ENCODE measurements at places on chromosomes 16 and 17. TPM values are rescaled to one million over a fixed set of nuclear protein-coding genes. Genes with fewer than 3 reads are reported as not detected.

GRCh38 chr17:42325026-42325425 lies 36.7 kb downstream of the STAT5A start:
- DNase-seq, result no peak

- no peak for DNase-seq
Observed at GRCh38 chr17:48113201-48113676, 5.7 kb downstream of the SNX11 start.

The SLC47A1 gene
- 6.2 TPM for total RNA-seq

DNA sequence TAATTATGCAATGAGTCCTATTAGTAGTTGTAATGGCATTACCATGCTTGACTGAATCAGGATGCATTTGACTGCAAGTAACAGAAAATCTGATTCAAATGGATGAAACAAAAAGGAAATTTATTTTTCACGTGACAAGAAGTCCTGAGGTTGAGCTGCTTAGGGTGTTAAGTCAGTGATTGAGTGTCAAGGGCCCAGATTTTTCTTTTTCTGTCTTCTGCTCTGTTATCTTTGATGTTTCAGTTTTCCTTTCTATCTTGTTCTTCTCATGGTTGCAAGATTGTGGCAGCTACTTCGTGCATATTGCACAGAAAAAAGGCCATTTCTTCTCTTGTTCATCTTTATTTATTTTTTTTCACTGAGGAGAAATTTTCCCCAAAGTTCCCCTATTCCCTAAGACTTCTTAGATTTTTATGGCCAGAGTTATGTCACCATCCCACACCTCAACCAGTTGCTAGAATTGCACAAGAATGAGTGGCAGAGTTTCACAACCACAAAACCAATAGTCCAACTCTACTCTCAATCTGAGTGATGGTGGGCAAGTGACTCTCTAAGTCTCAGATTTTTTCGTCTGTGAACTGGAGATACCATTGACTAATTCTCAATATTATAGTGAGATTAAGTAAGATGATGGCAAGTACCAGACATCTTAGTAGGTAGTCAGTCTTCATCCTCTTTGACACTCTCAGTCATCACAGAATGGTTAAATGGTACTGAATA lies 15.7 kb upstream of the GPR139 start:
- no peak for DNase-seq

The OTOP2 gene
- not detected for total RNA-seq

- no peak for DNase-seq
Observed at GRCh38 chr16:19167710-19168370, at the start of gene SYT17. Gene SYT17, plus strand, starts transcription at chr16:19168240. Its CDS starts 407 bp downstream, at chr16:19168647.

DNA sequence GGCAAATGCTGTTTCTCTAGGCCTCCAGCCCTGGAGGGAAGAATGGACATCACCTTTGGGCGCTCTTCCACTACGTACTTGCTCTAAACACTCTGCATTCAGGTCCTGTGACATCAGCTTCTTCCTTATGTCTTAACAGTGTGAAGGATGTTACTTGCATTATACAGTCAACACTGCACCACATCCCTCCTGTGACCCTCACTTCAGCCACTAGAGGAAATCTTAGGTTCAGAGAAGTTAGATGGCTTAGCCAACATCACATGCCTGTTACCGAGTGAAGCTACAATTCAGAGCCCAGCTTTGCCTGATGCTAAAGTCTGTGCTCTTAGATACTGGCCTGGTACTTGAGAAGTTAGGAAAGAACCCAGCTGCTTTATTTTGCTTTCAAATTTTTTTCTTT lies 18.3 kb downstream of the UBFD1 start:
- DNase-seq, result no peak

The CAPNS2 gene
- total RNA-seq, result not detected

- no peak for DNase-seq
Observed at GRCh38 chr17:46991617-46992016, 12.6 kb upstream of the RPRML start.

DNA sequence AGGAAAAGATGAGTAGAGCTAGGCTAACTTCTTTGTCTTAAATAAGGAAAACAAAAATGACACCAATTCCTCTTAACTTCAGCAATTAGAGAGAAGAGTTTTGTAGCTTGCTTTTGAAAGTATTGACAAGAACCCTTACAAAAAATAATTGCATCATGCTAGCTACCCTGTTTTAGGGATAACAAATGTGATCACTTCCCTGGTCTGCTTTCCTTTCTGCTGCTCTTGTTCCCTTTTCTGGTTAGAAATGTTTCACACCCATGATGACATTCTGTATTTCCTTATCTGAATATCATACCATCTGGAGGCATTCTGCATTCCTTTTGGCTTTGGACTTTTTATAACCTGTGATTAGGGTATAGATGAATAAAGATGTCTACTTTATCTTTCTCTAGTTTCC lies 9.9 kb upstream of the SMIM36 start:
- DNase-seq, result no peak

The KRT12 gene
- not detected for total RNA-seq

DNA sequence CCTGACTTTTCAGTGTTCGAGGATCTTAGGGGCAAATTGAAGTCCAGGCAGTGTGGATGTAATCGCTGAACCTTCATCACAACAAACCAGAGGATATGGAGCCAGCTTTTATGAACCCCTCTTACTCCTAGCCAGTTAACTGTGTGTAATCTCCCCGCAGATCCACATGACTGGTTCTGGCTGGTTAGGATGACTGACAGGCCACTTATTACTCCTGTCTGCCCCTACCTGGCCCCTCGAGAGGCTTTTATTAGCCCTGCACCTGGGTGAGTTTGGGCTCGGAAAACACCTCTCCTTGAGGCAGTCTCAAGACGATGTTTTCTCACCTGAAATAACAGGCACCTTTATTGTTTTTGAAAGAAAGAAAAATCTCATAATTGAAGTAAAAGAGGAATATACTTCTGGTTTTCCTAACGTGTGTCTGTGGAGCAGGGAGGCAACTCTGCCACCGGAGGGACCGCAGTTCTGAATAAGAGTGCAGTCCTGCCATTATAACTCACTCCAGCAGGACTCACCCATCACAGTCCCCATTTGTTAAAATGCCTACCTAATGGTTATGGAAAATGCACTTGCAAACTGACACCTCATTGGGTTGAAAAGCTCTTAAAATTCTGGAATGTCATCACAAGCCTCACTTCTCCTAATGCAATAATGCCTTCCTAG lies 291.9 kb upstream of the N4BP1 start:
- DNase-seq, result no peak

The IL32 gene
- total RNA-seq, result 73.0 TPM

GRCh38 chr16:75021410-75021809 lies 22.6 kb downstream of the ZNRF1 start:
- DNase-seq, result no peak

DNA sequence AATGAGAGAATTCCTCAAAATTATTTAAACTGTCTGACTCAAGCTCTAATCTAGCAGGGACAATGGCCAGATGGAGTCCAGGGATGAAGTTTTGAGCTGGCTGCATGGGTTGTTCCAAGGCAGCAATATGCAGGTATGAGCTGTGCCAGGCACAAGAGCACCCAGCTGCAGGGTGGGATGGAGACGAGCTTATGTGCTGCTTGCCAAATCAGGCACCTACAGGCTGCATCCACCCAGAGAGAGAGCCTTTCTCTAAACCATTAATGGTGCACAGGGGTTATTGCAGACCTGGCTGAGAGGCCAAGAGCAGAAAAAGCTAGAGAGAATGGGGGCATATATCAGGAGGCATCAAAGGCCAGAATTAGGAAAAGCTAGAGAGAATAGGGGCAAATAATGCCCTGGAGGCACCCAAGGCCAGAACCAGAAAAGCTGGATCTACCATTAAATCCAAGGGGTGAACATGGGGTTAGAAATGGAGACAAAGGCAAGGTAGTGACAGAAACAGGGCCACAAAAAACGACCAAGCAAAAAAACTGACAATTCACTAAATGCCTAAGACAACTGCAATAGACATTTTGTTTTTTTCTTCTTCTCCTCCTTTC lies 11.0 kb downstream of the KRT33A start:
- no peak for DNase-seq

DNA sequence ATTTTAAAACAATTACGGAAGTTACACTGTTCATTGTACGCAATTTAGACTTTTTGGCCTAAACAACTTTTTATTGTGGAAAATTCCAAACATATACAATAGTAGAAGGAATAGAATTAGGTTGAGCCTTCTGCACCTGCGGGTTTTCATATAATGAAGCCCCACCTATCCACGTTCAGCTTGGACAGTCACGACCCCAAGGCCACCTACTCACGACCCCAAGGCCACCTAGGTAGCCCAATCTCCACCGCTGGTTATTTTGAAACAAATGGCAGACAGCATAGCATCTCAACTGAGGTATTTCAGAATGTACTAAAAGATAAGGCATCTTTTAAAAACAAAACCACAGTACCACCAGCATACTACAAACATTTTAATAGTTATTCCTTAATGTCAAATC lies 631 bp downstream of the NLRC5 start:
- no peak for DNase-seq

The EPN3 gene
- not detected for total RNA-seq

The KRTAP1-5 gene
- total RNA-seq, result not detected

GRCh38 chr17:79698146-79698846 lies 32.4 kb upstream of the ENPP7 start:
- DNase-seq, result no peak

DNA sequence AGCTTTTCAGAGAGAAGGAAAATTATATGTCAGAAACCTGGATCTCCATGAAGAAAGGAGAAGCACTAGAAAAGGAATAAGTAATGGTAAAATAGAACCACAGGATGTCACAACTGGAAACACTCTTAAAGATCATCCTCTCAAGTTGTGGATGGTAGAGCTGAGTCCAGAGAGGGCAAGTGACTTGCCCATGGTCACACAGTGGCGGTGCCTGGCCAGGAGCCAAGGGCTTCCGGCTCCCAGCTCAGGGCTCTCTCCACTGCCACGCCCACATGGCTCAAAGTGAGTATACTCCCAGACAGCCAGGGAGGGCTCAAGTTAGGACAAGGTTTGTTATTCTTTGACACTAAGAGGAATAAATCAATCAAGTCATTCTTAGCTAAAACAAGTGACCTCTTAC lies 159.8 kb downstream of the COPRS start:
- DNase-seq, result no peak

GRCh38 chr16:27189335-27189972 lies 13.9 kb upstream of the KDM8 start:
- DNase-seq, result no peak

The ZG16 gene
- not detected for total RNA-seq

The NSF gene
- 23.8 TPM for total RNA-seq

DNA sequence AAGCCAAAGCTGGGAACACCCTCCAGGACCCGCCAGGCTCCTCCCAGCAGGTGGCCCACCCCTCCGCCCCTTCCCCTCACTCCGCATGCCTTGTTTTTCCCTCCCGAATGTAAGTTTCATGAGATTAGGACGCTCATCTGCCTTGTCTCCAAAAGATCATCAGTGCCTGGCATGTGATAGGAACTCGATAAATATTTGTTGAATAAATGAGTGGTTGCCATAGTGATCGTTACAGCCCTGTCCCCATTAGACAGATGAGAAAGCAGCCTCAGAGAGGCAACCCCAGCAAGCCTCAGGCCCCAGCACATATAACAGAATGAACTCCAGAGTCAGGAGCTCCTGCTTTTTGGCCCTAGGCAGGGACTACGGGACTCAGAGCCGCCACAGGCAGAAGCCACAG lies 5.0 kb downstream of the CAMKK1 start:
- no peak for DNase-seq

The GSG1L gene
- not detected for total RNA-seq

The MMP28 gene
- 43.1 TPM for total RNA-seq

GRCh38 chr16:22210854-22211253 lies 4.8 kb downstream of the EEF2K start:
- DNase-seq, result no peak

DNA sequence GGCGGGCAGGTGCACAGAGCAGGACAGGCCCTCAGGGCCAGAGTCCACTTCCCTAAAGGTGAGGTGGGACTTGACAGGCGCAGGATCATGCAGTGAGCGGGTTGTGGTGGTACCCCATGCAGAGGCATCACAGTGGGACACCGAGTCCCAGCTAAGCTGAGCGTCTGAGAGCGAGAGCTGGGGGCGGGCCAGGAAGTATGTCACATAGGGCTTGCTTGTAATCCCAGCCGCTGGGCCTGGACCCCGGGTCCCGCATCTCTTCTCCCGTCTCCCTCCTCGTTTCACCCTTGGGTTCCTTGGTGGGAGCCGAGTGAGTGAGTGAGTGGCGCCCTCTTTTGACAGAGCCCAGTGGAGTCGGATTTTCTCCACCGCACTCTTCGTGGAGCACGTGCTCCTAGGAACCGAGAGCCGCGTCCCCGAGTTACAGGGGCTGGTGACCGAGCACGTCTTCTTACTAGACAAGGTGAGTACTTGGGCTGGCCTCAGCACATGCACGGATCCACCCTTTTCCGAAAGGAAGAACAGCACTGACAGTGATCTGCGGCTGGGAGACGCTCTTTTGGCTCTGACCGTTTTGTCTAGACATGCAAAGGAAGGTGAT lies 50.8 kb upstream of the ENDOV start:
- no peak for DNase-seq

The TSEN54 gene
- 9.4 TPM for total RNA-seq

The EXOC3L1 gene
- total RNA-seq, result 3.9 TPM

DNA sequence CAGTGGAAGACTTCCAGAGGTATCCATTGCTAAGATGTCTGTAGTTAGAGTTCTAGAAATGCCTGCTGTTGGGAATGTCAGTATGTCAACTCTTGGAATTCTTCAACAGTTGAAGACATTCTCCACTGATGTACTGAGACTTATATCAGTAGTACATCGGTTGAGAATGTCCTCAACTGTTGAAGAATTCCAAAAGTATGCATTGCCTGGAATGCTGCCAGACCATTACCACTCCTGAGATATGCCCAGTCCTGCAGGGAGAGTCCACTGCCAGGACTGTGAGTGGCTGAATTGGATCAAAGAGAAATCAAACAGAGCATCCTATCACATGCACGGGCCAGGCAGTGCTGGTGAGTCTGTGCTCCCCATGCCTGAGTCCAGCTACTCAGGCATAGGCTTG lies 42.0 kb downstream of the IL21R start:
- DNase-seq, result no peak

DNA sequence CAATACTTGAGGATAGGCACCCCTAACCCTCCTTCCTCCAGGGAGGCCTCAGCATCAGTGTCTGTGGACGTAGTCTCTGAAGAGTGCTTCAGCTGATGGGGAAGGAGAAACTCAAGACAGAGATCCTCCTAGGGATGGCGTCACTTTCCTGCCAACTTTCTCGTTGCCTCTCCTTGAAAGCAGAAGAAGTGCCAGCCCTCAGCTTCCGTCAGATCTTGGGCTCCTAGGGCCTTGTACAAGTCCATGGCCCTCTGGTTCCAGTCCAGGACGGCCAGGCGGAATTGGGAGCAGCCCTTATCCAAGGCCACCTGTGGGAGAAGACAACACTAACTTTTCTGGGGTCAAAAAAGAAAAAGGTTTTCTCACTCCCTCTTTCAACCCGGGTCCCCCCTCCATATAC lies 1.3 kb downstream of the SAT2 start:
- DNase-seq, result no peak

The LLGL2 gene
- total RNA-seq, result 5.4 TPM

The KRT20 gene
- not detected for total RNA-seq

The TMEM94 gene
- total RNA-seq, result 66.0 TPM

DNA sequence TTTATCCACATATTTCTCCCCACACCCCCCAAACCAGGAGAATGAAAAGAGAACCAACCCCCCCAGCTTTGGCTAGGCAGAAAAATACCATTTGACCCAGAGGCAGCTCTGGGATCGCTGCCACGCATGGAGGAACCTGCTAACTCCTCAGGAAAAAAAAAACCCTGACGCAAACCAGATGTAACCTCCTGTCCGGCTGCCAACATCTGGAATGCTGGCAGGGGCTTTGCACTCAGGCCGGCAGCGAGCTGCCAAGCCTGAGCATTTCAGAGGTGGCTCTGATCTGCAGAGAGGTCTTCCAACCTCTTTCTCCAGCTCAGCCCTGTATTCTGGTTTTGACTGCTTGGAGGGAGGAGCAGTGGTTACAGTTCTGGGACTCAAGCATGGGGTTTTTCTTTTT lies 8.2 kb downstream of the IGFBP4 start:
- DNase-seq, result no peak

The CCL3 gene
- 5.0 TPM for total RNA-seq

All from omental fat pad (tissue), 4 donors.